Gastrocnemius medialis (tissue), 4 donors: ENCODE measurements at places on chromosomes 6 and 20.

GRCh38 chr6:134725590-134725989 is 224.3 kb downstream of the ALDH8A1 start:
- DNase-seq = no peak

DNA sequence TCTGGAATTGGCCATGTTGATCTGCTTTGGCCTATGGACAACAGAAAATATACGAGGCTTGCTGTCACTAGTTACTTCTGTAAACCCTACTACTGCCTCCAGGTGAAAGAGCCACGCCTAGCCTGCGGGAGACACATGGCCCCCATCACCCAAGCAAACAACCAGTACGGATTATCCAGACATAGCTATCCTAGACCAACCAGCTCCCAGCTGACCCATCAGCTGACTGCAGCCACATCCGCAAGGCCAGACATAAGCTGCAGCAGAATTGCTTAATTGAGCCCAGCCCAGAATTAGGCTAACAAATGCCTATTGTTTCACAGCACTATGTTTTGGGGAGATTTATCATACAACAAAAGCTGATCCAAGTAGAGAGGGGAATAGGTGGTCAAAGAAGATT is 13.5 kb downstream of the REV3L start:
- DNase-seq = no peak

GRCh38 chr6:2632368-2632767 is 118.4 kb downstream of the MYLK4 start:
- peak; percentile 44 for DNase-seq

DNA sequence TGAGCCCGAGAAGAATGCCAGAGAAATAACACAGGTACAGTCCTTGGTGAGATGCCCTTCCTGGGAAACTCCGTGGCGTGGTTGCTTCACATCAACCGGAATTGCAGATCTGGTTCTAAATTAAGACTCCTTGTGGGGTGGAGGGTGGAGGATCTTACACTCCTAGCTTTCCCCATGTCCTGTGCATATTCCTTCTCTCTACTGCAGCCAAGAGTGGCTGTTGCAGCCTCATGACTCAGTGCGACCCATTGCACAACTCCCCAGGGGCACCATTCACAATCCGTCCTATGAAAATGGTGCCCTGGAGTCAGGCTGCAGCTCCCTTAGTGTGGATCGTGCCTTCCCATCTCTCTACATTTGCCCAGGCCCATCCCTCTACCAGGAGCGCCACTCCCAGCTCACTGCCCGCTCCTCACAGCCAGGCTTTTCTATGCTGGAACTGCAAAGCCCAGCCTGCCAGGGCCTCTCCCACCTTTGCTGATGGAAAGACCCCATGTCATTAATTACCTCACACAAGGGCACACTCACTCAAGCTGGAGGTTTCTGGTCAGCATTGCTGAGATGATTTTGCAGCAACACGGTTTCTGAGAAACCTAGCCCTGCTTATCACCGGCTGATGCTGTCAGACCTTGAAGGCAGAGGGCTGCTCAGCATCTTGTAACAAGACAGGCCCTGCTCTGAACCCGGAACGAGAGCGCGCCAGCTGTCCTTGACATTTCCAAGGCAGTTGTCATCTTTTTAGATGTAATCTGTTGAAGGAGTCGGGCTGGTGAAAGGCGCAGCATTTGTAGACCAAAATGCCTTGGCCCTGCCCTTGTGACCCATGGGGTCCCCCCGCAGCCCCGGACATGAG is 39.7 kb downstream of the SIRPA start:
- peak; percentile 84 for DNase-seq
